ENCODE measurements at places on chromosomes 16 and 17. TPM values are rescaled to one million over a fixed set of nuclear protein-coding genes. Genes with fewer than 3 reads are reported as not detected.

GRCh38 chr16:83586461-83587200 is 221.1 kb upstream of the HSBP1 start:
- DNase-seq = peak; percentile 2

DNA sequence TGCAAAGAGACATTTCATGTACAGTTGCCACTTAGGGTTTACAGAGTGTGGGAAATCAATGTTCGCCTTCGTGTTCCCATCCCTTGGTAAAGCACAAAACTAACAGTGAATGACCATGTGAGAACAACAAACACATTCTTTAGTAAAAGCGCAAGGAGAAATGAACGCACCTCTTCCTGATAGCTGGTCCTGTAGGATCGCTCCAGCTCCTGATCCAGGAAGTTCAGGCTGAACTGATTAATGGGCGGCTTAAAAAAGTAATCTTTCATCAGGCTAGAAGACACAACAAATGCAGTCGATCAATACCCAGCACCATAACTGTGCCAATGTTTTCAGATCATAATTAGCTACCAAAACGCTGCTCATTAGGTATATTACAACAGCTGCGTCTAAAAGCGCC is 108.3 kb upstream of the CREBBP start:
- DNase-seq = no peak

DNA sequence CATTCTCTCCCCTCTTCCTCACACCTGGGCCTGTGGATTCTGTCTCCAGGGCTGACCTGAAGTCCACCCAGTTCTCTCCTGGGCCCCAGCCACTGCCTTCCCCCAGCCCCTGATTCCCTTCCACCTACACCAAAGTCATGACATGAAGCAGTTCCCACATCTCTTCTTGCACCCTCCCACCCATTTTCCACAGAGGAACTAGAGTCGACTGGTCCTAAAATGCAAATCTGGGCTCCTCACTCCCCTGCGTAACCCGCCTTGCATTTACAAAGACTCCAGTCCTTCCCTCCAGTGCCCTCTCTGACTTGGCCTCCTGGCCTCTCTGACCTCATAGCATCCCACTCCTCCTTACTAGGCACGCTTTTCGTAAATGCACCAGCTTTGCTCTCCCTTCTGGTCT is 14.8 kb downstream of the COX6A2 start:
- DNase-seq = no peak

Gene RBFOX1
- not detected for total RNA-seq

DNA sequence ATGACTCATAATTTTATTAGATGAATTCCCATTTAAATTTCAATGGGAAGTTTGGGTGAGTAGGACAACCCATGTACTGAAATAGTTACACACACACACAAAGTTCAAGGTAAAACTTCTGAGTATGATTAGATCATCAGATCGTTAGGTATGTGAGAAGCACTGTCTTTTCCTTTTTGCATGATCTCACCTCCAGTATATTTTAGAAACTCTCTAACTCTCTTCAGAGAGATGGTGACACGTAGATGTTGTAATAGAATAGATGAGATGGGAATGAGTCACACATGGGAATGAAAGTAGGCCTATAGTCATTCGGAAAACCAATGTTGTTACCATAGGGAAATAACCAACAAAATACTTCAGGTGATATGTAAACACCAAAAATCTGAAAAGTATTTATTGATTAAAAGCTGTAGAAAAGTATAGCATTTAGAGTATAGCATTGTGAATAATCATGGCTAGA is 22.2 kb downstream of the KRT23 start:
- DNase-seq = peak; percentile 74

Gene PLXDC1
- 4.1 TPM for total RNA-seq
